NCI-H69 (cell line): ENCODE measurements at places on chromosomes 7 and 10.
A peak's percentile ranks its signal among the peaks of the same experiment; 100 is the strongest.

- no peak for DNase-seq
Observed at GRCh38 chr10:13871776-13872175, 285.0 kb downstream of the PRPF18 start.

- no peak for DNase-seq
Observed at GRCh38 chr10:48400129-48400849, 93.8 kb downstream of the MAPK8 start.

DNA sequence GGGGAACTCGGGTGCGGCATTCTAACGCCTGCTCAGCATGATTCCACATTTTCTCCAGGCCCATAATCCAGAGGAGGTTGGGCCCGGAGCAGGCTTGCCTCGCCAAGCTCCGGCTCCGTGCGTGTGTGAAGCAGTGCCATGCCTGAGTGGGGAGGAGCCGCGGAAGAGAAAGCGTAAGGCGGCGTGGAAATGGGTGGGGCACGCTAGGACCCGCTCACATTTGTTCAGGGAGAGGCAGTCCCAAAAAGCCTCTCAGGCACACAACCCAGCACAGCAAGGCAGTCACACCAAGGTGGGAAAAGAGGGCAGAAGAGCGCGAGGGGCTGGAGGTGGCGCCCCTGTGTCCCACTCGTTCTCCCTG, 695 bp upstream of the VDAC2 start:
- peak; percentile 72 for DNase-seq

- DNase-seq = no peak
Observed at GRCh38 chr10:43610636-43611035, 4.4 kb downstream of the ZNF485 start.

DNA sequence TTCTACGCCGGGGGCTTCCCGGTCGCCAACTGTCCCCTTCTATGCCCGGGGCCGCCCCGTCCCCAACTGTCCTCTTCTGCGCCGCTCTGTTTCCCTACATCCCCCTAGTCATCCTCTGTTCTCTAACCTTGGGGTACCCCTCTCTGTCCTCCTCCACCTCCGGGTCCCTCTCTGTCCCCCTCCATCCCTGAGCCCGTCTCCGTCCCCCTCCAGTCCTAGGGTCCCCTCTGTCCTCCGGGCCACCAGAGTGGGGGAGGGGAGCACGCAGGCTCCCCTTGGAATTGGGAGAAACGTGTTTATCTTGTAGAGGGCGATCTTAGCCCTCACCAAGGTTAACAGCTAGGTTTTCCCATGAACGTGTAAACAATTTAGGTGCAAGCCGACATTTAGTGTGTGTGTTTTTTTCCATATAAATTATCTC, 852 bp upstream of the KLF6 start:
- DNase-seq = peak; percentile 54

GRCh38 chr10:87090779-87091178, 3.9 kb downstream of the GLUD1 start:
- no peak for DNase-seq

DNA sequence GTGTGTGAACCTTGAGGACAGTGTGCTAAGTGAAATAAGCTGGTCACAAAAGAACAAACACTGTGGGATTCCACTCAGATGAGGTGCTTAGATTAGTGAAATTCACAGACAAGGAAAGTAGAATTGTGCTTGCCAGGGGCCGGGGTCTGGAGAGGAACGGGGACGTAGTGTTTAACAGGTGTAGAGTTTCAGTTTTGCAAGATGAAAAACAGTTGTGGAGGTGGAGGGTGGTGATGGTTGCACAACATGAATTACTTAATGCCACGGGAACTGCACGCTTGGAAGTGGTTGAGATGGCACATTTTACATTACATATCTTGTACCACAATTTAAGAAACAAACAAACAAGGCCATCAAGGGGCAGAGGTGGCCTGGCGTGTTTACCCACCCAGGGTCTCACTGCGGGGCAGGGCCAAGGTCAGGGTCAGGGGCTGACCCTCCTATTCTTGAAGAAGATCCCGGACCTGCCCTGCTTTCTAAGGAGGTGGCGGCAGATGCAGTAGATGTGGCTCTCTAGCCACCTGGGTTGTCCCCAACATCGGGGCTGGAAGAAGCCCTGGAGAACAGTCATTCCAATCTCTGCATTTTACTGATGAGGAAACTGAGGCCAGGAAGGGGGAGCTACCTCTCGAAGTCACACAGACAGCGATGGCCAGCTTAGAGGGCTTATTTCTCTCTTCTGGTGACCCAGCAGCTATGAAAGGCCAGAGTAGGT, 91.5 kb upstream of the LRRC4 start:
- no peak for DNase-seq

DNA sequence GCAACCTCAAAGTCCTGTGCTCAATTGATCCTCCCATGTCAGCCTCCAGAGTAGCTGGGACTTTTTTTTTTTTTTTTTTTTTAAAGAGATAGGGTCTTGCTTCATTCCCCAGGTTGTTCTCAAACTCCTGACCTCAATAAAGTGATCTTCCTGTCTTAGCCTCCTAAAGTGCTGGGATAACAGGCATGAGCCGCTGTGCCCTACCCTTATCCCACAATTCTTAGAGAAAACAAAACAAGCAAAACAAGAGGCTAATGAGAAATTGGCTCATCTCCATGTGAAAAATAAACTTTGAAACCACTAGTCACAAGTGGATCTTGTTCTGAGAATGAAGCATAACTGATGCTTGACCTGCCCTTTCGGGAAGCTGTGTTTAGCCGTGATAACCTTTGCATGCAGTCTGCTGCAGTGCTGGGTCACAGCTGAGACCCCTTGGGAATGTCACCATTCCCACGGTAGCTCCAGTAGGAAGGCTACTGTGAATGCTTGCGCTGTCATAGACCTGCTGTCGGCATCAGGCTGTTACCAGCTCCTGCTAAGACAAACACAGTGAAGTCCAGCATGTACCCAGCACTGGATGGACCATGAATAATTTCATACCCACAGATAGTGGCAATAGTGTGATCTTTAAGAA, 290.7 kb upstream of the KIAA1217 start:
- no peak for DNase-seq

GRCh38 chr7:2299870-2300512, 14.2 kb downstream of the SNX8 start:
- DNase-seq = no peak

DNA sequence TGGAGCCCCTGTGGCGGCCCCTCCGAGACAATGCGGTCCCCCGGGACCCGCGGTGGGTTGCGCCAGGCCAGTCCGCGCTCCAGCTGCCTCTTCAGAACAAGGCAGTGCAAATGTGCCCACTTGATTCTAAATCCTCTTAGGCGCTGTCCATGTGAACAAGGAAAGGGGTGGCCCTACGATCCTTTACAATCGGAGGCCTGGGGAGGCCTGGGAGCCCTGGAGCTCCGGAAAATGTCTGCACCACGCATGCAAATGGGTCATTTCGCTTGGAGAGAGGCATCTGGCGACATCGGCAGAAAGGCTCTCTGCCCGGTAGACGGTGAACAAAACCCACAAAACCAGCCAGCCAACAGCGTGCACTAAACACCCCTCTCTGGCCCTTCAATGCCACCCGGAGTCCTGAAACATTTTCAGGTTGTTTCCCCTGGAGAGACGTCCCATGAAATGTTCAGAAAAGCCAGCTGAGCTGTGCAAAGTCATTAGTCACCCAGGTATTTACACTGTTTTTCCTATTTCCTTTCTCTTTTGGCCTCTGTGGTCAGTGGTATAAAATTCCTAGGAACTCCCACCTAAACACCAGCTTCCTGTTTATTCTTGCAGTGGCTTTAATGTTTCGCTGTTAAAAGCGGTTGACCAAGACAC, 102.8 kb upstream of the ZNF438 start:
- DNase-seq = peak; percentile 56

DNA sequence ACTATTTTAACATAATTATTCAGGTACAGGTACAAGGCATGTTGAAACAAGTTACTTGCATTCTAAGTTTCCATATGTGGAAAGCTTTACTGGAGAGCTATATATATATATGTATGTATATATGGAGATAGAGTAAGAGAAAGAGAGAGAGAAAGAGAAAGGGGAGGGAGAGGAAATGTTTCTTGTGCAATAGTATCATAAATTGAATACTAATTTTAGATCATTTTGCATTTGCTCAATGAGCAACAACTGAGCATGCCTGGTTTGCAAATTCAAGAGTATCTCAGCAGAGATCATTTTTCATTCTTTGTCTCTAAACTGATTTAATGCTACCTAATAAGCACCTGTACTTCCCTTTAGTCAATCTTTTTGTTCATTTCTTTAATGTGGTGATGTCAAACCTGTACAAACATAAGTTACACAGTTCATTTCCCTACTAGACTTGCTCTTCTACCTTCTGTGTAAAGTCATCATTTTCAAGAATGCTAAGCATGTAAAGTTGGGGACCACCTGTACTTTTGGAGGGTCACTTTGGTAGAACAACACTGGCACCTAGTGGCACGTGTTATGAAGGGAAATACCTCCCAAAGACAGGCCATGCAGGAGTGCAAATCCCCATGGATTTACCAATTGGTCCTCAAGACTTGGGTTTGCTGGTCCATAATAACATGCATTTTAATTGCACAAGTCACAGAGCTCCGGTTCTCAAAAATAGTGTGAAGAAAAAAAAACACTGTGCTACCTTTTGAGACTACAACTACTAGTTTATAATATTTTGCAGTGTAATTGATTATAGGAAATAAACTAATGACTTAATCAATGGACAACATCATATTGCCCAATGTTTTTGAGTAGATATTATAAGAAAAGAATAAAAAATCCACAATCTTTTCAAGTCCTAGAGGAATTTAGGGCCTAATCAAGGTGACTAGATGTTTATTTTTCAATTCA, 431.2 kb upstream of the IGFBP3 start:
- DNase-seq = peak; percentile 39

DNA sequence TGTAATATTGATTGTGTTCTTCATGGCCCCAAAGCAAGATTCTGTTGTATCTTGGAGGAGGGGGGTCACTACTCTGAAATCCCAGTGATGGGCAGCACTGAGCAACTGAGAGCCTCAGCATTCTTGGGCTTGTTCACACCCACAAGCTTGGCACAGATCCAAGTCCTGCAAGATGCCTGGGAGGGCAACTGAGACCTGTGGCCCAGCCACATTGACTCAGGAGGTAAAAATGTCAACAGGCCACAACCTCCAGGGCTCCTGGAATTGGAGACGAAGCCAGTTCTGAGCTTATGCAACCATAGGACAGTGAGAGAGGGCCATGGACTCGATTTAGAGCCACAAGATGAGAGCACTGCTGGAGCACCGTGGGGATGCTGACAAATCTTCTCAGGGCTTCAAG, 3.1 kb upstream of the DOCK1 start:
- DNase-seq = no peak
